Renal pelvis (tissue), 12 donors: ENCODE measurements at places on chromosomes 1 and 21. TPM values are rescaled to one million over a fixed set of nuclear protein-coding genes. Genes with fewer than 3 reads are reported as not detected.

GRCh38 chr1:23845163-23845562, 19.9 kb upstream of the HMGCL start:
- no peak for DNase-seq

DNA sequence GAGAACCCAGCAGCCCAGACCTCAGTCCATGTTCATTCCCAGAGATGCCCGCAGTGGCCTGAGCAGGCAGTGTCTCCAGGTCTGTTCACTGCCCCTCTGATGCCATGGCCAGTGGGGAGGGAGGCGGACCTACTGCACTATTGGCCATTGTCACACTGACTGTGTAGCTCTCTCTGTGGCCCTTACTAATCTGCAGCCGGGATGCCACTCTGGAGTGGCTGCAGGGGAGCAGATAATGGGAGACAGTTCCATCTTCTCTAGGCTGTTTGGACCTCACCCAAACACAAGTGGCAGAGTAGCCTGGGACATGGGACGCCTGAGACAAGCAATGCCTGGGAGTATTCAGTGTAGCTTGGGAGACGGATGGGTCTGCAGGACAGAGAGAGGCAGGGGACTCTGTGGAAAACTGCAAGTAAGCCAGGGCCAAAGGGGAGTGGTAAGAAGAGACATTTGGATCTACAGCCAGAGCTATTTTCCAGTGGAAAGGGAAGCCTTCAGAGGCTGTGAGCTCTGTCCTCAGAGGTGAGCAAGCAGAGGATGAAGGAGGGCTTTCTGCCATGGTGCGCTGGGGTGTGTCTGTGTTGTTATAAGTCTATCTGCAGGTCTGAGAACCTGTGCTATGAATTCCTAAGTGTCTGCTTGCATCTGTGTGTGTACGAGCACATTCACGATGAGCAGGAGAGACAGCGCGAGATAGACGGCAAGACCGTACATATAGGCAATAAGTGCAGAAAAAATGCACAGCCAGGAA, 26.7 kb downstream of the DMBX1 start:
- DNase-seq: no peak

DNA sequence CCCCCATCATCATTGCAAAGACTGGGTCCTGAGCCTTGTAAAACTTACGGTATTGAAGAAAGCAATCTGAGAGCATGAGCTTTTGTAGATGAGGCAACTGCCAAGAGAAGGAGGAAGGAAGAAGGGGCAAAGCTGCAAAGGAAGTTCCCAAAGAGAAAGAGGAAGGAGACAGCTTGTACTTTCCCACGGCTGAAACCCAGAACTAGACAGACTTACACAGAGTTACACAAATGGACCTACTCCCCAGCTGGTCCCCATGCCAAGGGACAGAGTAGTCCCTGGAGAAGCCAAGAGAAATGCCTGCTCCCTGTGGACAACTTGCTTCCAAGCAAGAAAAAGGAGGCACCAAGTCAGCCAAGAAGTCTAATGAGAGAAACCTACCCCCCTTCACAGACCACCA, 22.6 kb downstream of the SLC5A9 start:
- DNase-seq: no peak

- no peak for DNase-seq
These were observed 147.9 kb upstream of the VANGL1 start for GRCh38 chr1:115493834-115494233.

GRCh38 chr21:29887313-29888009, 52.3 kb downstream of the GRIK1 start:
- DNase-seq: no peak

The CACNA1S gene
- 0.51 TPM for polyA plus RNA-seq

The FAM72D gene
- polyA plus RNA-seq: 4.1 TPM
